ENCODE measurements at places on chromosomes 13 and 19.
A peak's percentile ranks its signal among the peaks of the same experiment; 100 is the strongest.

DNA sequence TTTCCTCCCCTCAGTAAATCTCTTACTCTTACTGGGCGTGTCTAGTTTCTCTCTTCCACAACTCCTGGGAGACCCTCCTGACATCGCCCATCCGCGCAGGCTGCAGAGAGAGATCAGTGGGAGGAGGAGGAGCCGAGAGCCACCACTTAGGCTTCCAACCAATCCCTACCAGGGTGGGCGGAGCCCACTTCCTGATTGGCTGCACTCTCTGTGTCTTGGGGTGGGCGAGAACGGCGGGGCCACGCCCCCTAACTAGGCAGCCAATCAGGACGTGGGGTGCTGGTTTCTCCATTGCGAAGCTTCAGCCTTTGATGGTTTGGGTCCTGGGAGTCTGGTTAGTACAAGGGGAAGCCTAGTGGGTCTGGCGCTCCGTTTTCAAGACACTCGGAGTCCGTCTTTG lies at the start of gene PMIS2:
TSS of gene PMIS2 (plus strand) at position 326 of the 400 bp plus-strand sequence. CDS start 87 bp downstream, outside the sequence.
- peak; percentile 12 for DNase-seq

GRCh38 chr13:110218581-110219201 lies 88.3 kb downstream of the COL4A1 start:
- DNase-seq, result no peak

DNA sequence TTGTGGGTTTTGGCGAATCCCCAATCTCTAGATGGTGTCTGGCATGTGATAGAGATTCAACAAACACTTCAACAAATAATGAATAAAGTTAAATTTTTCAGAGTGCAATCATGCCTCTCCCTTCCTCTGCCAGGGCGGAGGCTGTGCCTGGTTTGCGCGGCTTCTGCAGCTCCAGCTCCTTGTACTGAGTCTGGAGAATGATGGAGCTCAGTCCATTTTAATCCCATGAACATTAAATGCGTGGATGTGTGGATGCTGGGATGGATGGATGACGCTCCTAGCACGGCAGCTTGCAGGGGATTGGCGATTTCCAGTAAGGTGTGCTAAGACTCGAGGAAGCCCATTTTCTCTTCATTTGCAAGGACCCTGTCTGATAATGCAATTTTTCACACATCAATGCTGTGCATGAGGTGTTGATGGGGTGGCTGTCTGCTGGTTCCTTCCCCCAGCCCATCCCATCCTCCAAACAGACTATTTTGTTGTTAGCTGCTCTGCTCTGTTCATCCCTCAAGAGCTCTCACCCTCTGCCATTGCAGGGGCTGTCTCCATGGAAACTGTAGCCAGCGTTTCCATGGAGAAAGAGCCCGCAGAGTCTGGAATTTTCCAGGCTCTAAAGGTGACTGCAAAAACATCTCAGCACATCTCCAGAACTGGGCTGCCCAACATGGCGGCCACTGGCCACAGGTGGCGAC lies 92.6 kb upstream of the PEG3 start:
- no peak for DNase-seq

DNA sequence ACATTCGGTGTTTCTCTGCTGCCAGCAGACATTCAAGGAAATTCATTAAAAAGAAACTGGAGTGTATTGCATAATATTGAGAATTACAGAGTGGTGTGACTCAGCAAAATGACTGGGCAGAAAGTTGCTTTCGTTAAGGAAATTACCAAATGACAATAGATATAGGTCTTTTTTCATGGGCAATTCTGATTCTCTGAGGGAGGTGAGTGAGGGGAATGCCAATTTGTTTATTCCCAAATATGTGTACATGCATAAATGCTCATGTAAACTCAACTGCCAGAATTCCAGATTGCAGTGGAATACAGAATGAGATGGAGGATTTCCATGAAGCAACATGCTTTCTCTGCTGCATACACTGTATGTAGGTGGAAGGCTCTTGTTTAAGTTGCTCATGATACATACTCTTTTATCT lies 1730.1 kb downstream of the SLITRK5 start:
- no peak for DNase-seq

GRCh38 chr13:69903081-69903480 lies 204.5 kb upstream of the ATXN8OS start:
- no peak for DNase-seq

DNA sequence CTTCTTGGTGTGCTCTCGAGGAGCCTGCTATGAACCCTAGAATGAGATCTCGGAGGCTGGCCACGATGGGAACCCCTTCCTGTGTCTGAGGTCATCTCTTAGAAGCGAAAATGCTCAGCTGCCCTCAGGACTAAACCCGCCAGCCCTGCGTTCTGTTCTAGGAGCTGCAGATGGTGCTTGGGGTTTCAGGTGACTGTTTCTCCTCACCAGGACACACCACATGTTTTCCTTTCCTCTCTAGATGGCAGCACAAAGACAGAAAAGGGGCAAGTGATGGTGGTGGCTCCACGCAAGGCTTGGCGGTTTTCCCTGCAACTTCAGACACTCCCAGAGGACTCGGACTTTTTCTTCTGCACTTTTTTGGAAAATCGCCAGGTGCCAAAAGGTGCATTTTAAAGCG lies 60.1 kb downstream of the RNASEH2B start:
- no peak for DNase-seq

DNA sequence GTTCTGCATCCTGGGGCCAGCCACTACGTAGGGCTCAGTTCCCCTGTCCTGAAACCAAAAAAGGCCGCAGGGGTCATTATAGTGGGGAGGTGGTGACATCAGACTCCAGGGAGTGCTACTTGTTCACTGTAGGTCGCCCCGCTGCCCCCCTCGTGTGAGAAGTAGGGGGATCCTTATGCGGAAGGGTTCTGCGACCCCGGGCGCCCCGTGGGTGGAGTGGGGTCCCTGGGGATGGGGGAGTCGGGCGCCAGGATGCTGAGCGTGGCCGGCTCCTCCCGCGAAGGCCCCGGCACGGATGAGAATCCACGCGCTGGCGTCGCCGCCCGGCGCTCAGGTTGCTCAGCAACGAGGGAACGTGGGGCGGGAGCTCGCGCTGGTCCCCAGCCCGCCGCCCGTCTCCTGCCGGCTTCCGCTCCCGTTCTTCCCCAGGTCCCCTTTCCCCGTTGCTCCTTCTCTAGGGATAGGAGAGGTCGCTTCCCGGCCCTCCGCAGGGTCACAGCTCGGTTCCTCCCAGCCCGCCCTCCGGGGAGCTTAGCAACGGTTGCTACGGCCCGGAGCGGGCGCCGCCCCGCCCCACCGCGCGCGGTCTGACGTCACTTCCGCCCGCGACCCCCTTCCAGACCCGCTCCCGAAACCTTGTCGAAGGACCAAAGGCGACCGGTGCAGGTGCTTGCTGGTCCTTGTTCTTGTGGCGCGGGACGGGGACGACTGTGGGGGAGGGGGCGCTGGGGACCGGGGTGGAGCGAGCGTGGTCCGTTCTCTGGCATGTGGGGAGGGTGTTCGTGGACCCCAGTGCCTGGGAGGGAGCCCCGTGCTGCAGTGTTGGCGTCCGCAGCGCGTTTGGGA lies at the start of gene NAT14:
TSS of gene NAT14 (plus strand) at position 596 of the 846 bp plus-strand sequence. CDS start 521 bp downstream, outside the sequence.
- DNase-seq, result peak; percentile 49

GRCh38 chr13:20924758-20925394 lies 22.3 kb upstream of the XPO4 start:
- peak; percentile 77 for DNase-seq

DNA sequence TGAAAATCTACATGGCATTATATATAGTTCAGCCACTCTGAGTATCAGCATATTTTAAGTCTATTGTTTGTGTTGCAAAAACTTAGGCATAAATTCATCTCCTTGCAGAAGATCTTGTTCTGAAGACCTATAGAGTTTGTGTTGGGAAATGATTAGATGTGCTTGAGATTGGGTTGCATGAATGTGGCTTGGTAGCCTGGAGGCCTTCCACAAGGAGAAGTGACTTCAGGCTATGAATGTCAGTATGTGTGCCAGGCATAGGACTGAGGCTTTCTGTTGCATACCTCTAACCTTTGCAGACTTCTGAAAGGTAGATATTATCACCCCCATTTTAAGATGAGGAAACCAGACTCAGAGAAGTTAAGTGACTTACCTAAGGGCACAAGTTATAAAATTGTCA lies 188.6 kb downstream of the OLFM4 start:
- DNase-seq, result no peak

GRCh38 chr19:19444681-19445155 lies 39.2 kb downstream of the GATAD2A start:
- DNase-seq, result no peak

DNA sequence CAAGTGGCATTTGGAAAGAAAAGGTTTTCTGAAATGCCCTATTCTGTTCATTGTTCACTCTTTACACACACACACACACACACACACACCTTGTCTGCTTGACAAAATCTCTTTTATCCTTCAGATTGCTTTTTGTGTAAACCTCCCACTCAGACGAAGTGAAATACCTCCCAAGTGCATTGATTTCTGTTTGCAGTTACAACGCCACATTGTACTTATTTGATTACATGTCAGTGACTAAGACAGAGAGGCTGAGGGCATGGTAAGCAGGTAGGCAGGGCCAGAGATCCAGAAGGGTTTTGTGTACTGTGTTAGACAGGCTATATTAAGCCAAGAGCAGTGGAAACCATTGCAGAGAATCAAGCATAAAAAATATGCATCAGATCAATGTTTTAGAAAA lies 561.8 kb downstream of the GPC6 start:
- DNase-seq, result no peak

GRCh38 chr13:33146843-33147611 lies 130.8 kb downstream of the KL start:
- no peak for DNase-seq

DNA sequence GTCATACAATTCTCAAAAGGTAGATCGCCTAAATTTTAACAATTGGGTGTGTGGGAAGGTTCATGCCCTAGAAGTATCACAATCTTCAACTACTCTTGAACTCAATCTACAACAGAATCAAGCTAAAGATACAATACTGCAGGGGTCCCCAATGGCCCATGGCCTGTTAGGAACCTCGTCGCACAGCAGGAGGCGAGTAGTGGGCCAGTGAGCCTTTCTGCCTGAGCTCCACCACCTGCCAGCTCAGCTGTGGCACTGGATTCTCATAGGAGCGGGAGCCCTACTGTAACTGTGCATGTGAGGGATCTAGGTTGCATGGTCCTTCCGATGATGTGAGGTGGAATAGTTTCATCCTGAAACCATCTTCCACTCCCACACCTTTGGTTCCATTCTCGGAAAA lies 230.6 kb downstream of the KLF12 start:
- DNase-seq, result no peak

- peak; percentile 7 for DNase-seq
Observed at GRCh38 chr13:52010890-52011631, at the start of gene ATP7B. Gene ATP7B (minus strand): TSS chr13:52011450. CDS start chr13:52011337, 113 bp downstream.

DNA sequence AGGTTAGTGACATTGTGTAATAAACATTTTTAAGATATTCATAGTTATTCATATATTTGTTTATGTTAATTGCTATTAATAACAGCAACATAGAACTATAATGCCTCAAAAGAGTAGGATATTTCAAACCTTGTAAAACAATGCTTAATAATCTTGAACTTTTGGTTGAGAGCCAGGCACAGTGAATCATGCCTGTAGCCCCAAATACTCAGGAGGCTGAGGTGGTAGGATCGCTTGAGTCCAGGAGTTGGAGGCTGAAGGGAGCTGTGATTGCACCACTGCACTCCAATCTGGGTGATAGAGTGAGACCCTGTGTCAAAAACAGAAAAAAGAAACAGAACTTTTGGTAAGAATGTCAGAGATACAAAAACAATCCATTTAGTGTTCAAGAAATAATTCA lies 213.9 kb upstream of the SLITRK1 start:
- DNase-seq, result no peak

- DNase-seq, result no peak
Observed at GRCh38 chr13:107069108-107069776, 501.3 kb upstream of the ARGLU1 start.

DNA sequence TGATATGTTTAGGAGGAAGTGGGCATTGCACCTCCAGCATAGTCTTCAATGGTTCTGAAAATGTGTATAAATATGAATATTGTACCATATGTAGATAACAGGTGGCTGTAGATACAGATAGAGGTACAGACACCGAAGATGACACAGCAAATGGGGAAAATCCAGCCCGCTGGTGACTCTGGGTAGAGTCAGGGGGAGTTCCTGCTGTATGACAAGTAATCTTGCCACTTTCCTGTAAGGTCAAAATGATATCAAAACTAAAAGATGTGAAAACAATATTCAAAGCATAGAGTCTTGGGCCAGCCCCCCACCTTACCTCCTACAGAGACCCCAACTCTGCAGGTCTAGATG lies 17.8 kb downstream of the C2CD4C start:
- DNase-seq, result no peak

DNA sequence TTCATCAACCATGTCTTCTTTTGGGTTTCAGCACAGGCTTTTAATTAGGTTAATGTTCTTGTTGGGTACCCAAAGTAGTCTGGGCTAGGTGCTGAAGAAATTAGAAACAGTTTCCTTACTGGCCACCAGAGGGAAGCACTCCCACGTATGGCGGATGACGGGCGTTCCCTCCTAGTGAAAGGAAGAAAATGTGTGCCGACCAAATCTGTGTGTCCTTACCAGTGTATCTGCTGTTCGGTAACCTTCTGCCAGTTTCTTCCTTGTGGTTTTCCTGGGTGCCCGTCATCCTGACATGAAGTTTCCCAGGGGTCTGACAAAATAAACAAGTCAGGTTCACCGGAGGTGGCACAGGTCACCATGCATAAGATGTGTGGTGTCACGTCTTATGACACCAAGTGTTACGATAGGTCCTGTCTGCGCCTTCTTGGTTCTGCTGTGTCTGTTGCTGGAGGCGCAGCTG lies 6.0 kb upstream of the WDR88 start:
- no peak for DNase-seq

GRCh38 chr13:106213028-106213757 lies 322.3 kb downstream of the EFNB2 start:
- no peak for DNase-seq

DNA sequence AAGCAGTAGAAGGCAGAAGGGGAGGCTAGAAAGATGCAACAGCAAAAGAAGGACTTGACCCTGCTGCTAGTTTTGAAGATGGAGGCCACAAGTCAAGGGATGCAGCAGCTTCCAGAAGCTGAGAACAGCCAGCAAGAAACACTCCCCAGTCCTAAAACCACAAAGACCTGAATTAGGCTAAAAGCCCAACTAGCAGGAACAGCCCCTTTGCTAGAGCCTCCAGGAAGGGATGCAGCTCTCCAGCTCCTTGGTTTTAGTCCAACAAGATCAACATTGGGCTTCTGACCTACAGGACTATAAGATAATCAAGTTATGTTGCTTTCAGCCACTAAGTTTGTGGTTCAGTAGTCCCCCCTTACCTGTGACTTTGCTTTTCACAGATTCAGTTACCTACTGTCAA lies 10.5 kb upstream of the LATS2 start:
- DNase-seq, result no peak

DNA sequence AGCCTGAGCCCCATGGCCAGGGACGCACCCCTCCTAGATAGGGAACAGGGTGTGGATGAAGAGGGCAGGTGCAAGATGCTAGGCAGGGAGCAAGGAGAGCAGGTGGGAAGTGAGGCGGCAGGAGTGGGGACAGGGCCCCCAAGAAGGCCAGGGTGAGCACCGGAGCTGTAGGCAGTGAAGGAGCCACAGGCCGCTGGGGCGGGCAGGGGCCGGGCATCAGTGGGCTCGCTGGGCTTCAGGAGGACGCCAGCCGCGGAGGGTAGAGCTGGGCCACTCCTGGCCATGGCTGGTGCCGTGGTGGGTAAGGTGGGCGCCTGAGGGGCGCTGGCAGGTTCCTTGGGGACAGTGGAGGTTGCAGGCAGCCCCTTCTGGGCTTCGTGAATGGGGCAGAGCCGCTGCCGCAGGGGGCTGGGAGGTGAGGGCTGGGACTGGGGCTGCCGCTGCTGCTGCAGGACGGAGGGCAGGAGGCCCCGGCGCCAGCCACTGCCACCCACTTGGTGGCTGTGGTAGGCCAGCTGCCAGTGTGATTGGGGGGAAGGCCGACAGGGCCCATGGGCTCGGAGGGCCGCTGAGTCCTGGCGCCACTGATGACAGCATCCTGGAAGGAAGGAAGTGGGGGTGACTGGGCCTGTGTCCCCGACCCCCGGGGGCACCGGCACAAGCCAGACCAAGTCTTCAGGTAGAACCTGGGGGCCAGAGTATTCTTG lies 2.1 kb downstream of the NKPD1 start:
- DNase-seq, result no peak
